ENCODE measurements at places on chromosomes 11 and 22. TPM values are rescaled to one million over a fixed set of nuclear protein-coding genes. Genes with fewer than 3 reads are reported as not detected.
A peak's percentile ranks its signal among the peaks of the same experiment; 100 is the strongest.

- H3K36me3 ChIP-seq: no peaks in the 10 kb centered on the region
- H3K27me3 ChIP-seq: no peaks in the 10 kb centered on the region
- DNase-seq: no peak
- H3K4me1 ChIP-seq: no peaks in the 10 kb centered on the region
Measured at GRCh38 chr22:40673017-40673416, 6.3 kb upstream of the MCHR1 start.

TMEM25 gene
- total RNA-seq: 34.1 TPM

DNA sequence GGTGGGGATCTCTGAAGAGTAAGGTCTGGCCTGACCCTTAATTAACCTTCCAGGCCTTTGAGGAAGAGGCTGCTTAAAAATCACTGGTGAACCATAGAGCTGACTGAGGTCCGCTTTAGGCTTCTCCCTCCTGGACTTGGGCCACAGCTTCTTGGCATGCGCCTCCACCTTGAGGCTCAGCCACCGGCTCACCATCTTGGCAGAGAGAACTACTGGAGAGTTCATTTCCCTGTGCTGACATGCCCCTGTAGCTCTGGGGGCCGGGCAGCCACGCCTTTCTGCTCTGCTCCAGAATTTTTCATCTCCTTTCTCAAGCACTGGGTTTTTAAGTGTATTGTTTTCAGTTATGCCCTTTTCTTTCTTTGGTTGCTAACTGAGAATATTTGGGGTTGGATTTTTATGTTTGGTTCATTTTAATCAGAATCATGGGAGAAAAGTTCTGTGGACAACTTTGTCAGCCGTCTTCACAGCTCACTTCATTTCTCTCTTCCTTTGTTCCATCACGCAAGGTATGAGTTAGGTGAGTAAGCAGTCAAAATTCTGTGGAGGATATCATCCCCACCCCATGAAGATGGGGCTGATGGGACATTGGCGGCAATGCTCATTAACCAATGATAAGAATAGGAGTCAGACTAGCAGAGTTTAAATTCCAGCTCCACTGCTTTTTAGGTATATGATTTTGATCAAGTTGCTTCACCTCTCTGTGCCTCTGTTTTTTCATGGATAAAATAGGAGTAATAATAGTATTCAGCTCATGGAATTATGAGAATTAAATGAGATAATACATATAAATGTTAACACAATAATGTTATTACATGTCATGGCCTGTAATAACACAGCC, 103.9 kb downstream of the DBX1 start:
- H3K4me1 ChIP-seq: no peaks in the 10 kb centered on the region
- peaks cover 34% of the 10 kb centered on the region for H3K36me3 ChIP-seq
- no peaks in the 10 kb centered on the region for H3K27me3 ChIP-seq
- no peak for DNase-seq
- no peak overlapping the region for H3K27ac ChIP-seq

INS gene
- total RNA-seq: not detected

- no peaks in the 10 kb centered on the region for H3K36me3 ChIP-seq
- no peak overlapping the region for H3K27ac ChIP-seq
- H3K27me3 ChIP-seq: no peaks in the 10 kb centered on the region
- H3K4me3 ChIP-seq: no peak overlapping the region
Measured at GRCh38 chr22:18952022-18952421, 15.9 kb upstream of the PRODH start.

OR51D1 gene
- total RNA-seq: not detected

GRCh38 chr11:12232817-12233601, 122.6 kb downstream of the MICAL2 start:
- no peak for DNase-seq
- peaks cover 34% of the 10 kb centered on the region for H3K4me1 ChIP-seq
- no peak overlapping the region for H3K27ac ChIP-seq

MFNG gene
- total RNA-seq: 21.3 TPM

OR2AT4 gene
- not detected for total RNA-seq

GRCh38 chr11:128765571-128766549, 72.0 kb downstream of the FLI1 start:
- H3K27me3 ChIP-seq: no peaks in the 10 kb centered on the region
- no peak overlapping the region for H3K27ac ChIP-seq
- peaks cover 17% of the 10 kb centered on the region for H3K36me3 ChIP-seq
- H3K4me1 ChIP-seq: peaks cover 13% of the 10 kb centered on the region
- no peak overlapping the region for H3K4me3 ChIP-seq
- DNase-seq: no peak

- H3K27ac ChIP-seq: no peak overlapping the region
- no peaks in the 10 kb centered on the region for H3K36me3 ChIP-seq
- H3K4me3 ChIP-seq: no peak overlapping the region
- peaks cover 49% of the 10 kb centered on the region for H3K4me1 ChIP-seq
Measured at GRCh38 chr22:37498289-37498909, 12.2 kb upstream of the MFNG start.

DNA sequence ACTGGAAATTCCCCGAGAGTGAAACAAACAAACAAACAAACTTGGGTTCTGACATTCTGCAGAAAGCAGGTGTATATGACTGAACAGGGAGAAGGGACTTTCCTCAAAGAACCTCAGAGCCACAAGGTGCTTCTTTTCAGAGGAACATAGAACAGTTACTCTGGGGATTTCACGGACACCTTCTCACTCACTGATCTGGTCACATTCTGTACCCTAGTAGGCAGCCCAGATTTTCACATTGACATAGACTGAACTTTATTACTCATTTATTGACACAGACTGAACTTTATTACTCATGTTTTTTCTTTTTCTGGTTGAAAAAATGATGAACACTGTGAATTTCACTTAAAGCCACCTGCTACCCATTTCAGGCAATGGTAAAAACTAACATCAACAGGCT, 263.0 kb downstream of the OPCML start:
- no peaks in the 10 kb centered on the region for H3K36me3 ChIP-seq
- no peaks in the 10 kb centered on the region for H3K27me3 ChIP-seq
- H3K4me3 ChIP-seq: no peak overlapping the region
- no peak for DNase-seq

GRCh38 chr11:8110396-8110795, 29.4 kb downstream of the TUB start:
- no peaks in the 10 kb centered on the region for H3K36me3 ChIP-seq
- no peak for DNase-seq
- no peak overlapping the region for H3K4me3 ChIP-seq
- H3K4me1 ChIP-seq: no peaks in the 10 kb centered on the region
- H3K27me3 ChIP-seq: no peaks in the 10 kb centered on the region

DNA sequence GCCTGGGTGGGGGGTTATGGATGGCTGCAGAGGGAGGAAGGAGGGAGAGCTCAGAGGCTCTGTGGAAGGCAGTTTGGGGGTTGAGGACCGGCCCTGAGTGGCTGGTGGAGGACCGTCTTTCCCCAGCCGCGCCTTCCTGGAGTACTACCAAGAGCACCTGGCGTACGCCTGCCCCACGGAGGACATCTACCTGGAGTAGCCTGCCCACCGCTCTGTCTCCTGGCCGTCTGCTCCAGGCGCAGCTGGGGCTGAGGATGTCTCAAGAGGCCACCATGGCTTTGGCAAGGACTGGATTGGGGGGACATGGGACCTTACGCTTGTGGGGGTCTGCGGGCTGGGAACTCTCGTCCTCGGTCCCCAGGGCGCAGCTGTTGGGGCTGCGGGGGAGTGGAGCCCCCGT, 10.0 kb downstream of the MAPK8IP2 start:
- peaks cover 17% of the 10 kb centered on the region for H3K4me1 ChIP-seq
- peak; percentile 12 for DNase-seq
- no peak overlapping the region for H3K27ac ChIP-seq
- no peaks in the 10 kb centered on the region for H3K27me3 ChIP-seq
- no peak overlapping the region for H3K4me3 ChIP-seq

SCGB1D2 gene
- not detected for total RNA-seq

DNA sequence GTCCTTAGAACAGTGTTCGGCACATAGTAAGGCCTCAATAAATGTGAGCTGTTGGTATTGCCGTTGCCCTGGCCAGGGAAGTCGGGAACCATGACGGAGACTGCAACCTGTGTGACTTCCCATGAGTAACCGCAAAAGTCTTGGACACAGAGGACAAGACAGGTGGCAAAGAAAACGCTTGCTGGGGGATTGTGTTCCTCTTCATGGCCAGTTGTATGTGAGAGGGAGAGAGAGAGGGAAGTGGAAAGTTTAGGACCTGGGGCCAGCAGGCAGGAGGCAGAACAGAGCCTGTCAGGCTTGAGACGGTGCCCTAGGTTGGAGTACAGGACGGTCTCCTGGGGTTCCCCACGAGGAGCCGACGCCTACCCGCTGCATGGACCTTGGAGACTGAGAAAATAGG, 90.2 kb downstream of the CEP164 start:
- no peak overlapping the region for H3K4me3 ChIP-seq
- no peaks in the 10 kb centered on the region for H3K4me1 ChIP-seq
- no peaks in the 10 kb centered on the region for H3K36me3 ChIP-seq
- H3K27me3 ChIP-seq: no peaks in the 10 kb centered on the region
- DNase-seq: no peak
- no peak overlapping the region for H3K27ac ChIP-seq

DNA sequence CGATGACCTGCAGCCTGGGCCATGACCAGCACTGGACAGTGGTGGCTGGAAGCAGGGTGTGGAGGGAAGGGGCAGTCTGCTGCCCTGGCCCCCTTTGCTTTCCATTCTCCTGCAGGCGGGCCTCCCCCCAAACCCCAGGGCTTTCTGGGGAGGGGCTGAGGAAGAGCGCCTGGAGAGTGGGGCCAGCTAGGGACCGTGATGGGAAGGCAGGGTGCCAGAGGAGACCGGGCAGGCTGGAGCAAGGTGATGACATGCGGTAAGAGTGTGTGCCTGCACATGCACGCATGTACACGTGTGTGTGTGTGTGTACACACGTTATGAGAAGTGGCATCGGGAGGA, 7.8 kb downstream of the OAF start:
- H3K27me3 ChIP-seq: no peaks in the 10 kb centered on the region
- H3K4me3 ChIP-seq: no peak overlapping the region
- no peaks in the 10 kb centered on the region for H3K36me3 ChIP-seq

MIOX gene
- not detected for total RNA-seq

- no peaks in the 10 kb centered on the region for H3K36me3 ChIP-seq
- no peaks in the 10 kb centered on the region for H3K27me3 ChIP-seq
- no peak for DNase-seq
Measured at GRCh38 chr11:79192836-79193235, 248.0 kb downstream of the TENM4 start.

DNA sequence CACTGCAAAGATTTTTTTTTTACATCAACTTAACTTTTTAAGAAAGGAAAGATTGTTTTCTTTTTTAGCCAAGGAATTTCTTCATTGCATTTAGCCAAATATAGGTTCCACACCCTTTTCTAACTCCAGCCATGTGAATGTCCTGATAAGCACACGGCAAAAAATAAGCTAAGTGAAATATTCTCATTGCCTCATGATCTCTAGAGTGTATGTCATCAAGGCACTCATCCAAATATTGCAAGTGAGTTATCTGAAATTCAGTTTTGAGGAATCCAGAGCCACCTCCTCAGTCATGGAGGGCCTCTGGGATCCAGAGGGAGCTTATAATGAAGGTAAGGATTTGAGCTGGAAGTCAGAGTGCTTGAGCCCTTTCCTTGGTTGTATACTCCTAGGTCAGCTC, 80.0 kb downstream of the BLID start:
- no peaks in the 10 kb centered on the region for H3K36me3 ChIP-seq
- no peak overlapping the region for H3K27ac ChIP-seq
- no peak overlapping the region for H3K4me3 ChIP-seq
- no peaks in the 10 kb centered on the region for H3K27me3 ChIP-seq

DNA sequence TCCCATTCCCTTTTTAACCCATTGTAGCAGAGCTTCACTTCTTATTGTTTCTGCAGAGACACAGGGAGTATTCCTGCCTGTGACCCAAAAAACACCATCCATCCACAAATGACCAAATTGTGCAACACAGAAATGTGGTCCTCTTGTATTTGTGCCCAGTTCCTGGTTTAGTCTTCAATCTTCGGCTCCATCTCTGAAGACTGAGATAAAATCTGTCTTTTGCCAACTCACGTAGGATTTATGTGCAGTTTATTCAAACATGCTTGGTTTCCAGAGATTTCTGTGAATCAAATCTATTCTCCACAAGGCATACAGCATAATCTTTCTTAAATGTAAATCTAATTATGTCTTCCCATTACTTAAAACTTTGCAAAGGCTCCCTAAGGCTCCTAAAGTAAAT, 307.0 kb downstream of the AASDHPPT start:
- no peaks in the 10 kb centered on the region for H3K36me3 ChIP-seq
- H3K4me3 ChIP-seq: no peak overlapping the region
- H3K27me3 ChIP-seq: no peaks in the 10 kb centered on the region
- H3K27ac ChIP-seq: no peak overlapping the region

DNA sequence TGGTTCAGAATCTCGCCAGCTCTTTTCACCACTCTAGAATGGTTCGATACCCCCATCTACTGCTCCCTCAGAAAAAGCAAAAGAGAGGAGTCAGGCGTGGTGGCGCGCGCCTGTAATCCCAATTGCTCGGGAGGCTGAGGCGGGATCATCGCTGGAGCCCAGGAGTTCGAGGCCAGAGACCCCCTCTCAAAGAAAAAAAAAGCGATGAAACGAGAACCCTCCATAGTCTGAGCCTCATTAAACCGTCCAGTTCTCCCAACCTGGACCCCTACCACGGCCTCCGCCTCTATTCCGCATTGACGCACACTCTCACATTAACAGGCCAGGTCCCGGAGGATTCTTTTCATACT, 439 bp downstream of the SPA17 start:
- peak overlapping the region; percentile 88 for H3K27ac ChIP-seq
- H3K27me3 ChIP-seq: no peaks in the 10 kb centered on the region
- H3K4me3 ChIP-seq: peak overlapping the region; percentile 72
- H3K36me3 ChIP-seq: no peaks in the 10 kb centered on the region
- DNase-seq: no peak
- H3K4me1 ChIP-seq: peaks cover 37% of the 10 kb centered on the region

- H3K4me3 ChIP-seq: no peak overlapping the region
- H3K4me1 ChIP-seq: peaks cover 11% of the 10 kb centered on the region
- no peaks in the 10 kb centered on the region for H3K27me3 ChIP-seq
- H3K36me3 ChIP-seq: no peaks in the 10 kb centered on the region
- DNase-seq: peak; percentile 85
Measured at GRCh38 chr11:68956142-68956541, 24.6 kb downstream of the MRGPRD start.

DNA sequence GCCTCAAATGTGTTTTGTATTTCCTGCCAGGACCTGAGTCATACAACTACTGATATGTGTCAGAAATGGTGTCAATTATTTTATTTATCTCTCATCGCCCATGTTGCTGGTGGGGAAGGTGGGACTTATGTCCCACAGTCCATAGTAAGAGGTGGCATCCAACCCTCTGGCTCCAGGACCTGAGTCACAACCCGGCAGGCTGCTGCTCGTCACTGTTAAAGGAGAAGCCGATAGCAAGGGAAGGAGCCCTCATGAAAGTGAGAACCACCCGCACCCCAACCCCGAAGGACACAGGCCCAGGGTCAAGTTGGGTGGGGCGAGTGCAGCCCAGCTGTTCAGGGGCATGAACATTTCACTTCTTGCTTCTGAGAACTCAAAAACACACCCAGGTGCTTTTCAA, 33.1 kb upstream of the TP53I11 start:
- peaks cover 25% of the 10 kb centered on the region for H3K4me1 ChIP-seq
- no peak for DNase-seq
- H3K27ac ChIP-seq: no peak overlapping the region
- H3K27me3 ChIP-seq: no peaks in the 10 kb centered on the region

All from upper lobe of left lung (tissue), 6 donors.